ENCODE measurements at places on chromosomes 11 and 22.

GRCh38 chr11:20253796-20254195 lies 93.5 kb upstream of the DBX1 start:
- no peak for DNase-seq

DNA sequence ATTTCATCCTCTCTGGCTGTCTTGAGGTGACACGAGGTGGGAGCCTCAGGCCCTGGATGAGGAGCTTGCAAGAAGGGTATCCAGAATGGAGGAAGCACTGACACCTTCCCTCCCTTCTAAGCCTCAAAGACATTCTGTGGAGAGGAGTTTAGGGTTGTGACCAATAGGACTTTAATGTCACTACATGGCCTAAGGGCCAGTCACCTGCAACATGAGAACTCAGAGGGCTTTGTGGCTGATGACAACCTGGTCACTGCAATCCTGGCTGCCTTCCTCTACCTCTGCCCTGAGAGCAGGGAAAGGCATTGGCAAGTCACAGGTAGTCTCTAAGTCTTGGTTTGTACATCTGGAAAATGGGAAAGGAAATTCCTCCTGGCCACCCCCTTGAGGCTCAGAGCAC lies 33.7 kb downstream of the PISD start:
- no peak for DNase-seq

- DNase-seq: no peak
Observed at GRCh38 chr22:46774253-46774979, 12.0 kb downstream of the TBC1D22A start.

- no peak for DNase-seq
Observed at GRCh38 chr22:16959345-16959930, 48.6 kb downstream of the GAB4 start.

GRCh38 chr22:43945632-43946383 lies 9.4 kb upstream of the SAMM50 start:
- DNase-seq: no peak

- no peak for DNase-seq
Observed at GRCh38 chr11:19644316-19644715, 68.3 kb upstream of the NAV2 start.

- DNase-seq: no peak
Observed at GRCh38 chr11:61587951-61588727, 7.3 kb upstream of the SYT7 start.

- no peak for DNase-seq
Observed at GRCh38 chr11:18697576-18697975, 1.0 kb upstream of the TMEM86A start.

GRCh38 chr11:30875806-30876205 lies 289.7 kb upstream of the MPPED2 start:
- DNase-seq: no peak

- no peak for DNase-seq
Observed at GRCh38 chr22:33657670-33658069, 262.6 kb downstream of the LARGE1 start.

DNA sequence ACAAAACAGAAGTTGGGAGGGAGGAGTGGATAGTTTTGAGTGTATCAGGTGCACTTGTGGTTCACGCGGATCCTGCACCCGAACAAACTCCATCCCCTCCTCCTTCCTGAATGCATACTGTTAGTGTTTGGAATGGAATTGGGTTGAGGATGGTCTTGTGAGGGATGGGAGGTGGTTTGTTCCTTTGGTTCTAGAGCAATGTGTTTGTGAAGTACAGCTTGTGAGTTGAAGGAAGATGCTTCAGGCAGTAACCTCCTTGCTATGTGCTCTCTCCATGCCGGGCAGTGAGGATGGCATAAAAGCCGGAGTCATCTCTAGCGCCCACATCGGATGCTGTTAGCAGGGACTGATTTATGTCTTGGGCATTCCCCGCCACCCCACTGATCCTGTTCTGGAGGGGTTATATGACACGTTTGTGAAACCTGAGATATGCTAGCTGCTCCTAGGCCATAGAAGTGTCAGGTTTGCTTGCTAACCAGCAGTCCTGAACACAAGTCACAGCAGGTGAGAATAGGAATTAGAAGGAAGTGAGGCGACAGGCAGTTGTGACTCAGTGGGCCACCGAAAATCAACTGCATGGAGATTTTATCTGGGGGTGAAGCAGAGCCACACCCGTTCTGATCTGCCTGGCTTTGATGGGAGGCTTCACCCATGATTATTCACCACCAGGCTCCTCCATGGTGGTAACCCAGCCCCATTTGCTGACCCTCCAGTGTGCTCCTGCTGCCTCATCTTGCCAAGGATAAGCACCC lies 2.2 kb downstream of the BCR start:
- no peak for DNase-seq

- no peak for DNase-seq
Observed at GRCh38 chr11:44743326-44743725, 16.6 kb downstream of the TSPAN18 start.

GRCh38 chr11:68002938-68003845 lies 705 bp downstream of the UNC93B1 start:
- DNase-seq: no peak

- DNase-seq: no peak
Observed at GRCh38 chr11:61955422-61956135, 5.4 kb downstream of the BEST1 start.

GRCh38 chr11:78981153-78981552 lies 406.5 kb upstream of the NARS2 start:
- no peak for DNase-seq

- DNase-seq: no peak
Observed at GRCh38 chr11:109902764-109903433, 190.3 kb upstream of the ZC3H12C start.

- DNase-seq: no peak
Observed at GRCh38 chr11:41307296-41308080, 152.0 kb downstream of the LRRC4C start.

- DNase-seq: no peak
Observed at GRCh38 chr22:24989135-24989534, 36.6 kb downstream of the KIAA1671 start.

DNA sequence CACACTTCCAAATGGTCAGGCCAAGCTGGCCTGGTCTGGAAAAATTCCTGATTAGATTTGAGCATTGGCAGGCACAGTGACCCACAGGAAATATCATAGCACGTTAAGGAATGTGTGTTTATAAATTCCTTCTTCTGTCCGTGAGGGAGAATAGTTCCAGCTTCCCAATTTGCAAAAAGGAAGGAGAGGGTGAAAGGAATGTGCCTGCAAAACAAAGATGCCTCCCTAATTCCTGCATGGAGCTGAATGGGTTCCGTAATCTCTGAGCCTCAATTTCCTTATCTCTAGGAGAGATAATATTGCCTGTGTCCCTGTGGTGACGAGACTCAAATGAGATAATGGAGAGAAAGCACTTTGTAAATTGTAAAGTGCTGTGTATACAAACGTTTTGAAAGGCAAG lies 105.1 kb downstream of the FEZ1 start:
- DNase-seq: no peak

GRCh38 chr22:29073618-29074275 lies 912 bp downstream of the KREMEN1 start:
- DNase-seq: no peak

GRCh38 chr22:23089633-23090456 lies 19.5 kb downstream of the GNAZ start:
- no peak for DNase-seq

DNA sequence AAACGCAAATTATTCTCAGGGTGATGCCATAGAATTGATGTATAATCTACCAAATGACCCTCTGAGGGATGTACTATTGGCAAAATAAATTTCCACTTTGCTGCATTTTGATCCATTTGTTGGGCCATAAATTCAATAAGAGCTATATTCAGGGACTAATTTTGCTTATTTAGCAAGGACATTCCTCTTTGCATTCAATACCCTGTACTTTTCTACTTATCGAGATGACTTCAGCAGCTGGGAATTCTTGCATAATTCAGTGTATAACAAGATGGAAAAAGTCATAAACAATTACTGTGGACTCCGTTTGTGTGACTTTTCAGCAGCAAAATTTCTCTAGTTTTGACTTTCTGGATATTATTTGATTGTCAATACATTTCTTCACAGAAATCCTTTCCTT lies 744.7 kb upstream of the CCDC179 start:
- no peak for DNase-seq

- no peak for DNase-seq
Observed at GRCh38 chr11:130087294-130087926, 17.7 kb downstream of the APLP2 start.

GRCh38 chr11:87198266-87198881 lies 160.6 kb downstream of the TMEM135 start:
- no peak for DNase-seq

GRCh38 chr22:25644122-25644521 lies 79.6 kb downstream of the GRK3 start:
- DNase-seq: no peak

- DNase-seq: no peak
Observed at GRCh38 chr11:69135420-69136363, 20.0 kb upstream of the SMIM38 start.

DNA sequence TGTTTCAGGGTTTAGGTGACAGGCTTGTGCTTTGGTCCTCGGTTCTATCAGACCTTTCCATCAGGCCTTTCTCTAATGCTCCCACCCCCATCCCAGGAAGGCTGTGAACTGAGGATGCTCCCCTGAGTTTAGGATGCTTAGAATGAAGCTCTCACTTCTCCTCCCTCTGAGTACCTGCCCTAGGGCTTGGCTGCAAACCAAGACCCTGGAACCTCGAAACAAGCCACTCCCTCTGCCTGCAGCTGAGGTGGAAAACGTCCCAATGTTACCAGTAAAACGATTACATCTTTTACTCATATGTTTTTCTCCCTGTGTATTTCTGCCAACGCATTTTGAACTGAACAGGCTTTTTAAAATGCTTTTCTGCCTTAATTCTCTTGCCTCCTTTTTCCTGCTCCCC lies 54.5 kb upstream of the BMAL1 start:
- DNase-seq: no peak

GRCh38 chr11:63840356-63841060 lies 1.6 kb downstream of the MARK2 start:
- no peak for DNase-seq

DNA sequence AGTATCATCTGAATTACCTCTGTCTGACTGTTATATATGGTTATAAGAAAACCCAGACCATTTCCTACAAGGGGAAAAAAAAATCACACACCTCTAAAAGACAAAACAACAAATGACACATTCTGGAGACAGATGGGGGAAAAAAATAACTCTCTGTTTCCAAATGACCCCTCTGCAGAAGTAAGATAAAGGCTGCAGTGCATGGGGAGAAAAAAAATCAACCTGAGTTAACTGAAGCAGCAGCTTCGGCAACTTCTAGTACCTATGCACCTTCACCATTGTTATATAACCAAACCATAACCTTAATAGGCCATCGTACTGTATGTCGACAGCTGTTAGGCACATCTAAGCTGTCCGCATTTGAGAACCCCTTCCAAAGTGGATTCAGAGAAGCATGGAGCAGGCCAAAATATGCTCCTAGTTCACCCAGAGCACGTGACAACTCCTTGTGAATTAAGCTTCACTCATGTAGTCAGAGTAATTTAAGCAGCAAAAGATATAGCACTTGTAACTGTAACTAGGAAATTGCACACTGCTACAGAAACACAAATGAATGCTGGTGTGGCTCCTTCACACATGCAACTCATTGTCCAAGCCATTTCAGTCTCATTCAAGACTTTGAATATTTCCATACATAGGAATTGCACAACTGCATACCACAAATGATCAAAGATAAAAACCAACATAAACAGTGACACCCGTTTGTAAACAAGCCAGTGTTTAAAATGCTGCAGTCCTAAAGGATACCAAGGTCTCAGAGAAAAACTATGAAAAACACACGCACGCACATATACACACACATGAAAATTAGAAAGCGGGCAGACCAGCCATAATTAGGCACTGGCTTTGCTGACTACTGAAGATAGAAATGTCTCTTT lies 2.7 kb downstream of the SIK3 start:
- no peak for DNase-seq

DNA sequence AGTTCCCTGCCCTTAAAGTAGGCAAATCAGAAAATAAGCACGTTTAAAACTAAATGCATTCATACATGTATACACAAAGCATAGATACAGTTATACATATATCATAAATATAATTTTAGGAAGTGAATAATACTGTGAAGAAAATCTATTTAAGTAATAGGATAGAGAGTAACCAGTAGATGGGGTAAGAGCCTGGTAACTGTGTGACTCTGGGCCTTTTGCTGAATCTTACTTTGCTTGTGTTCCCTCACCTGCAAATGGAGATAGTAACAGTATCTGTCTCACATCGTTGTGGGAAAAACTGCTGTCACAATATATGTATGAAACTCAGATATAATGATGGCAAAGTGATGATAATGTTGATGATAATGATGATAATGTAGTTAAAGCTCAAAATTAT lies 29.9 kb downstream of the MS4A2 start:
- no peak for DNase-seq

DNA sequence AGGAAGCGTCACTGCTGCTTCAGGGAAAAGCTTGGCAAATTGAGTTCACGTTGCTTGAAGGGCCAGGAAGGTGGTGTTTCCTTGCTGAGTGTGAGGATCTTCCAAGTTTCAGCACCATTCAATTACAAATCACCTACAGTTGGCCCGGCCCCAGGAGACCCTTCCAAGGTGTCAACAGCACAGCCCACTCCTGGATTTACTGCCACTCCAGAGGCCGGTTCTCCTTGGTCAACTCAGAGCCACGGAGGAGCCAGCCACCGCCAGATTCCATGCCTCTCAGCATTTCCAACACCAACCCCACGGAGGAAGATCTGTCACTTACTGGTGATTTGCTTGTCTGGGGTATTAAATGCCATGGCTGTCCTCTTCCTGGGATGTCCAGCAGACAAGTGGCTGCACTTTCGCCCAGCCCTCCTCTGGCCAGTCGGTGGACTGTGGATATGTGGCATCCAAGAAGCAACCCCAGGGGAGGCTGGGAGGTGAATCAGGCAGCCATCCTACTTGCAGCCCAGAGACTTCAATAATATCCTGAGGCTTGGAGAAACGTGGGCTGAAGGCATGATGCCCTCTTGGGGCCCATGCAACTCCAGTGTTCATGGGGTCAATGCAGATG lies 74.1 kb upstream of the SHANK2 start:
- DNase-seq: no peak

DNA sequence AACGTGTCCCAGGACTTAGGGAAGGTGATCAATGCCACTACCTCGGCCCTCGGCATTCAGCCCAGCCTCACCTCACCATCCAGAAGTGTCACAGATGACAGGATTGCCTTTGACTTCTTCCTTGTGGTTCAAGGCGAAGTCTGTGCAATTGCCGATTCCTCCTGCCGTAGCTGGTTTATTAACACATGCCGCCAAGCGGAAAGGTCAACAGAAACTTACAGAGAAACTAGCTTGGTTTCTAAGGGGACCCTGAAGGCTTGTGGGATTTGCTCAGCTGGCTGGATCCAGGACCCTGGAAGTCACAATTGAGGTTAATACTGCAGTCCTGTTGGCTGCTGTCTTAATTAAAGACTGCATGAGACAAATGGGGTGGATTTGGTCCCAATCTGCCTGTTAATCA lies 65.6 kb downstream of the SHANK2 start:
- DNase-seq: no peak

DNA sequence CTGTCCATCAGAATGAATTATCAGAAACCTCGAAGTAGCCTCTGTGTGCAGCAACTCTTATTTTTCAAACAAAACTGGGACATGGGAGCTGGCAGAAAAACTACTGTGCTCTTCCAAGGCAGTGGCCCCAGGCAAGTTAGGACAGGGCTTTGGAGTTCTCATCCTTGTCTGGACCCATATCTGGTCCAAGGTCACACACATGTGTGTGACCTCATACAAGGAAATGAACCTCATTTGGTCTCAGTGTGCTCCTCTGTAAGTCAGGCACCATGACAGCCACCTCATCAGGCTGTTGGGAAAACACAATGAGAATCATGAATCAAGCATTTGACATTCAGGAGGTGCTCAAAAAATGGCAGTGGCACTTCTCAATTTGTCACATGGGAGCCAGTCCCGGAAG lies 25.8 kb downstream of the LARGE1 start:
- no peak for DNase-seq
